ENCODE measurements at places on chromosomes 11 and 22.

DNA sequence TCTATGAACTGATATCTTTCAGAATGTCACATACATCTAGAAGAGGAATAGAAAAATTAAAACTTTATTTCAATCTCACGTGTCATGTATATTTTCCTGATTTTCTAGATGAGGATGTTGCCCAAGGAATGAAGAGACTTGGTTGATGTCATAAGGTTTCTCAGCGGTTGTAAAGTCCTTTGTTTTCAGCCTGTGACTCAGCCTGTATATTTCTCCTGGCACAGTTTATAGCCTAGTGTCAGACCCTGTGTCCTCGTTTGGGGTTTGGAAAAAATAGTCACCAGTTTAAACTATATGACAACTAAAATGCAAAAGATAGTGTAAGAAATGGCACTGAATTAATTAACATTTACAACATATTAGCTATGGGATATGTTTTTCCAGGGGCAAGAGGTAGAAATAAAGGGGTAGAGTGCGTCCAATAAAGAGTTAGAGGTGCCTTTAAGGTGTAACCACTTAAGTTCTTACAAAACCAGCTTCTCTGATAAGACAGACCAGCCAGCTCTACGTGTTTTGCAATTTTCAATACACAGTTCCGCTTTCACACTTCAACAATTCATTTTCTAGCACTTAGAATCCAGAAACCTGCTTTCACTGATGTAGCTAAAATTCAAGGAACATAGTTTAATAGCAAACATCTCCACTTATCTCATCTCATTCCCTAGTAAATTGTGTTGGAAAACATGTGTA lies 1432.6 kb upstream of the TENM4 start:
- peak; percentile 2 for DNase-seq

DNA sequence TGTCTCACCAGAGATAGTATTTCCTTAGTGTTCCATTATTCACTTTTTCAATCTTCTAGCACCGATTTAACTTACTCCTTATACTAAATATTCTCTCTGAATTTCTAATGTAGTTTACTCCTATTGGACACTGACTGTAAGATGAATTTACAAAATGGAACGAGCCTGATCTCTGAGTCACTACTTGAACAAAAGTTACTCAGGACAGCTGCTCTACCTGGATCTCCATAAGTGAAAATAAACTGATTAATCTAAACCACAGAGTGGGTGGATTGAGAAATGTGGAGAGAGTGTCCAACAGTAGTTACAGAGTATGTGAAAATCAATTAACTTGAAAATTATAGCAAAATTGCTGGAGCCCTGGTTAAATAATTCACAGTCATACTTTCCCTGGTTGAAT lies 141.7 kb upstream of the CHORDC1 start:
- no peak for DNase-seq

DNA sequence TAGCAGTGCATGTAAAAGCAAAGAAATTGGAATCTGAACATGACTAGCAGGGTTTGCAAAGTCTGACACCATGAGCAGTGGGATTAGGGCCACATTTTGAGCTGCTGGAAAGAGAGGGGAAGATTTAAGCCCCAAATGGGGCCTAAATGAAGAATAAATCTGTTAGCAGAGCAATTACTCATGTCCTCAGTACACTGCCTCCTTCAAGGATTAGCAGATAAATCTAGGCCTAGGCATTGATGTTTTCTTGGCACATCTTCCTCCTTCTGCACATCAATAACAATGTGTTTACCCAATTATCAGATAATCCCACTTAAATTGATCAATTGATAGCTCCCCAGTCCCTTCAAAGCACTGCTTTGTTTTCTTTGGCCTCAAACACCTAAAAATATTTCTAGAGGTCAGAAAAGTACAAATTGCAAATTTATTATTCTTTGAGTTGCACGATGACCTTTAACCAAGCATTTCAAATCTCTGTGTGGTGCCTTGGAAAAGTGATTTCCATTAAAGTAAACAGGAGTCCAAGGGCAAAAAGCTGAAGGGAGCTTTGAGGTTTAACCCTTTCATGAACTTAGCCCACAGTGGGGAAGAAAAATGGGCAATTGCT lies 514.7 kb upstream of the CHORDC1 start:
- DNase-seq, result no peak

DNA sequence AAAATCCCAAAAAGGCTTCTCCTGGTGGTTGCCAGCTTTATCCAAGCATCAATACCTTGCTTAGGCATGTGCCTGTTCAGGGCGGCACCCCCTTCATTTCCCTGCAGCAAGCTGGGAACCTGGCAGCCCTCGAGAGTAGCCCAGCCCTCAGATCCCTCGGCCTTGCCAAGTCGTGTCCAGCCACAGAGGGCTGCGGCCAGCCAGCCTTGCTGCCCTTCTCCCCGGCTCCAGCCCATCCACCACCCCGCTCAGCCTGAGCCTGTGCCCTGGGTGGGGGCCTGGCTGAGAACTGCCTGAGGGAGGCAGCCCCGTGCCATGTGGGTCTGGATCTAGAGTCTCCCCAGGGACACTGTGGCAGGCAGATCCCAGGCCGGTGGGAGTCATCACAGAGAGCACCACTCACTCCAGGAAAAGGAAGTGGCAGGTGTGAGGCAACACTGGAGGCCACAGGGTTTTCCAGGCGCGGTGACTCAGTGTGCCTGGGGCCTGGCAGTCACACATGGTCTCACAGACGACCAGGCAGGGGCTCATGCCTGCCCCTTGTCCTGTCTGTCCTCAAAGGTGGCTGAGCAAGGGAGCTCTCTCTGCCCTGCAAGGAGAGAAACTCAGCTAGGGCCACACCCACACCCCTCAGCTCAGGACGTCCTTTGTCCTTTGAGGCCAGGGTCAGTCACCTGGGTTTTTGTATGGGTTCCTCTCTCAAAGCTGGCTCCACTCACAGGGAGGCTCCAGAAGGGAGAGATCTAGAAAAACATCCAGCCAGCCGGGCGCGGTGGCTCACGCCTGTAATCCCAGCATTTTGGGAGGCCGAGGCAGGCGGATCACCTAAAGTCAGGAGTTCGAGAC lies 12.2 kb upstream of the CDC42BPG start:
- peak; percentile 88 for DNase-seq

DNA sequence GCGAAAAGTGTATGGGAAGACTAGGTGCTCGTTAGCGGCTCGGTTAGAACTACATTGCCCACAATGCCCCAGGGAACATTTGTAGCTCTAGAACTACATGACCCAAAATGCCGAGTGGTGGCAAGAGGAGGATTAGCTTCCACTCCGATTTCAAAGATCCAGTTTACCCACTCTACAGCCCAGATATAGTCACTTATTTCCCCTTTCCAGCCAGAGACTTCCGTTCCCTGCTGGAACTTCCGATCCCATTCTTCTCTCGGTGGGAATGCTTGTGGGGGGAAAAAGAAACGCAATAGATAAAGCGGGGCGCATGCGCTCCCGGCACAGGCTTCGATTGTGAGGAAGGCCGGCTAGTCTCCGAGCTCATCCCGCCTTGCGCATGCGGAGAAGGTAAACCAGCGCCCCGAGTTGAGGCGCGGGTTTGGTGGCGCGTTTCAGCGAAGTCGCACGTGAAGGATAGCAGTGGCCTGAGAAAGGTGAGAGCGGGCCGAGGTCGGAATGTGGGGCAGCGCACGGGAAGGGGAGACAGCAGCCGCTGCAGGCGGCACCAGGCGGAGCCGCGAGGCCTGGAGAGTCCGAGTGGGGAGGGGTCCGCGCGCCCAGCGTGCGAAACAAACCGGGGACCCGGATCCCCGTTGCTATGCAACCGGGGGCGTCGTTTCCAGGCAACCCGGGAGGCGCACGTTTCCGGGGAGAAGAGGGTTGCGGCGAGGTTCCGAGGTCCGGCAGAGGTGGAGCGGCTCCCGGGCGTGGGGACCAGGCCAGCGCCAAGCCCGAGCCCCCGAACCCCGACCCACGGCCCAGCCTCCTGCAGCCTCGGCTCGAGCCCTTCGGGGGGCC lies at the start of gene TMEM109:
TSS of gene TMEM109 (plus strand) at position 366 of the 840 bp plus-strand sequence. CDS start 5,536 bp downstream, outside the sequence.
- DNase-seq, result peak; percentile 85

GRCh38 chr11:34564807-34565241 lies 51.2 kb upstream of the ELF5 start:
- no peak for DNase-seq

- no peak for DNase-seq
Observed at GRCh38 chr11:298406-299065, 790 bp downstream of the IFITM5 start.

DNA sequence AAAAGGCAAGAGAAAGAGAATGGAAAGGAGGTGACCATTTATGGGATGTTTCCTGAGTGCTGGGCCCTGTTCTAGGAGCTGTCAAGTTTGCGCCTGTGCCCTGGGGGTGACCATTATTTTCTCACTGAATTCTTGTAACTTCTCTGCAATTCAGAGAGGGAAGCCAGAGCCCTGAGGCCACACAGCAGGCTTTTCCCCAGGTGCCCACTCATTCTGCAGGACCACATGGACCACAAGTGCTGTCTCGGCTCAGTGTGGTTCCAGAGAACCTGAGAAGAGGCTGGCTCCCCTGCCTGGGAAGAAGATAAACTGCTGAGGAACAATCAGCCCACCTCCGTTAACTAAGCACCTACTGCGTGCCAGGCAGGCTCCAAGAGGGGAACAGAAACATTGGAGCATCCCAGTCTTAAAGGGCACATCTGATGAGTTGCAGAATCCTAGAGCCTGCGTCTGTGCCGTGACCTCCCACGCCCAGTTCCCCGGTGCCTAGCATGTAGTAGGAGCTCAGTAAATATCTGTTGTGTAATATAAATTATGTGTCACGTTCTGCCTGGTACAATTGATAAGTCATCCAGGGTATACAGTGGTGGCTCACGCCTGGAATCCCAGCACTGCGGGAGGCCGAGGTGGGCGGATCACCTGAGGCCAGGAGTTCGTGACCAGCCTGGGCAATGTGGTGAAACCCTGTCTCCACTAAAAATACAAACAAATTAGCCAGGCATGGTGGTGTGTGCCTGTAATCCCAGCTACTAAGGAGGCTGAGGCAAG lies 31.6 kb upstream of the CRYBB3 start:
- DNase-seq, result no peak

DNA sequence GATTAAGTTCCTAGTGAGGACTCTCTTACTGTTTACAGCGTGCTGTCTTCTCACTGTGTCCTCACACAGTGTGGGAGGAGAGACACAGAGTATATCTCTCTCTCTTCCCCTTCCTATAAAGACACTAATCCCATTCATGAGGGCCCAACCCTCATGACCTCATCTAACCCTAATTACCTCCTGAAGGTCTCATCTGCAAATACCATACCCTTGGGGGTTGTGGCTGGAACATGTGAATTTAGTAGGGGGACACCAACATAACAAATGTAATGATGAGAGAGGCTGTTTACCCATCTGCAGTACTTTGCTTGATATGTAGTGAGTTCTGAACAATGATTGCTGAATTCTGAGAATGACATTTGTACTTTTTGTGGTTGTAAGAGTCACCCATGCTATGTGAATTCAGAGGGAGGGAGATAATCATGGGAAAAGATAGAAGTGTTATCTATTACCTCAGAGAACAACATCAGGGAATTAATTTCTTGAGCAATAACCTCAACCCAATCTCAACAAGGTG lies 4.9 kb upstream of the OR52W1 start:
- DNase-seq, result no peak

DNA sequence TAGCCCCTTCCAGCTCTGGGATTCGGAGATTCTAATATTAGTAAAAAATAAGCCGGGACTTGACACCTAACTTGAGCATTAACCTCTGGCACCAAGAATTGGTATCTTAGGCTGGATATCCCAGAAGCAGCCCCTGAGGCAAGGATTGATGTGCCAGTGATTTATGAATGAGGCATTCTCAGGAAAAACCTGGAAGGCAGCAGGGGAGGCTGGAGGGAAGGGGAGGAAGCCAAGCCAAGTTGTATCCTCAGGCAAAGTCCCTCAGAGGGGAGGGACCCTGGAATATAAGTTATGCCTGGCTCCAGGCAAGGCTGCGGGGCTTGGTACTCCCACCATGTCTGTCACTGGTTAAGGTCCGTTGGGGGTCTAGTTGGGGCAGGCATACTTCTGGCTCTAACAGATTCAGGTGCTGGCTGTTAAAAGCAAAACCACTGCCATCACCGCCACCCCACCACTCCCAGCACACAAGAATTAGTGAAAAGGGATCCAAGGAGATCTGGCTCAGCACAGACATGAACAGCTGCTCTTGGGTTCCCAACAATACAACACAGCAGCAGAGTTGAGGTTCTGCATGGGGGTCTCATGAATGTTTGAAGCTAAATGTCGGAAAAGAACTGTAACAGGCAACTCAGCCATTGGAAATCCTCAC lies 29.8 kb downstream of the LMO2 start:
- no peak for DNase-seq

DNA sequence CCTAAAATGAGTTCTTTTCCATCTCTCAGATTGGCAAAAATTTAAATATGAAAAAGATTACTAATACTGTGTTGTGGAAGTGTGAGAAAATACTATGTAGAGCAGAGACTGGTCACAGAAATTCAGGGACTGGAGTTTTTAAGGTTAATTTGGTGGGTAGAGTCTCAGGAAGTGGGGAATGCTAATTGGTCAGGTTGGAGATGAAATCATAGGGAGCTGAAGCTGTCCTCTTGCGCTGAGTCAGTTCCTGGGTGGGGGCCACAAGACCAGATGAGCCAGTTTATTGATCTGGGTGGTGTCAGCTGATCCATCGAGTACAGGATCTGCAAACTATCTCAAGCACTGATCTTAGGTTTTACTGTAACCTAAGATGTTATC lies 29.4 kb upstream of the TMEM86A start:
- DNase-seq, result no peak

- DNase-seq, result no peak
Observed at GRCh38 chr11:96279018-96279895, 63.7 kb downstream of the MAML2 start.

DNA sequence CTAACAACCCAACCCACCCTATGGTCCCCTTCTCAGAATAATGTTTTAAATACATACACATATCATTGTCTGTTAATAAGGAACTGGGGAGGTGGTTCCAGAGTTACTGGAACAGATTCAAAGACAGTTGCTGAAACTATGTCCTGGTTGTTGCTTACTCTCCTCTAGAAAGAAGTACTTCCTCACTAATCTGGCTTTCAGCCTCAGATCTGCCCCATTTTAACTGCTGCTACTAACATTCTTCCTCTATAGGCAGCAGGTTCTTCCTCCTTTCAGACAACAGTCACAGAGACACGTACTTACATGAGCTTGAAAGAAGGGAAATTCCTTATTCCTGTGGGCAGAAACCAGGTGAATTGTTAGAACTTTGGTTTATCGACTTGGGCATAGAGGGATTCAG lies 8.1 kb upstream of the NEU3 start:
- no peak for DNase-seq

GRCh38 chr11:119772641-119773415 lies 43.8 kb upstream of the NECTIN1 start:
- DNase-seq, result no peak

- DNase-seq, result no peak
Observed at GRCh38 chr11:61049063-61049377, 53.3 kb upstream of the CD5 start.
